ENCODE measurements at places on chromosomes 7 and 10. TPM values are rescaled to one million over a fixed set of nuclear protein-coding genes. Genes with fewer than 3 reads are reported as not detected.

- H3K27me3 ChIP-seq: no peaks in the 10 kb centered on the region
- no peak overlapping the region for H3K4me3 ChIP-seq
- DNase-seq: no peak
- no peaks in the 10 kb centered on the region for H3K4me1 ChIP-seq
These were observed 19.8 kb upstream of the SLC29A3 start for GRCh38 chr10:71299071-71299785.

- no peak overlapping the region for H3K27ac ChIP-seq
- no peaks in the 10 kb centered on the region for H3K4me1 ChIP-seq
- H3K4me3 ChIP-seq: no peak overlapping the region
- H3K36me3 ChIP-seq: no peaks in the 10 kb centered on the region
- H3K27me3 ChIP-seq: no peaks in the 10 kb centered on the region
These were observed 96.8 kb downstream of the DKK1 start for GRCh38 chr10:52410916-52411315.

DNA sequence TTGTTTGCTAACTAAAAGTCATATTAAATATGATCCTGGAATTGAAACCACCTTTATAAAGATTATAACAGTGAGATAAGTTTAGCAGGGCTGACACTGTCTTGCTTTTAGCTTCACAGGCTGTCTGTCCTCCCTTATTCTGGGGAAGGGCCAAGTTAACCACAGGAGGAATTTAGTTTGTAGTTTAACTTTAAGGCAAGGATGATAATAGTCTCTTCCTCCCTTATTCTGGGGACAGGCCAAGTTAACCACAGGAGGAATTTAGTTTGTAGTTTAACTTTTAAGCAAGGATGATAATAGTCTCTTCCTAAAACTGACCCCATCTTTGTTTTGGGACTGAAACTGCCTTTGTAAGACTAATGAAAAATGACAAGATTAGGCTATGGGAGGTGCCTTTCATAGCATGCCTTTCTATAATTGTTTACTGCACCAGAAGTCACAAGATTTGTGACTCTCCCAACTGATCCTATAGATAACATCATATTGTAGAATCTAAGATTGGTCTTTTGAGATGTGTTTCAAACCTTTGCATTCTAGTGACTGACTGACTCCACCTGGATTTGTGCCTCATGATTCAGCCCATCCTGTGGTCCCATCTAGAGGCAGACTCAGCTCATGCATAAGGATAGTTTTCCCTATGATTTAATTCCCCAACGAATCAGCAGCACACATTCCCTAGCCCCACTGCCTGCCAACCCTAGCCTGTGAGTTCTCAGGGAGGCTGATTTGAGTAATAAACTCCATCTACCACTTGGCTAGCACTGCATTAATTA lies 212.0 kb downstream of the MAGI2 start:
- H3K4me1 ChIP-seq: no peaks in the 10 kb centered on the region
- no peak overlapping the region for H3K4me3 ChIP-seq
- H3K27ac ChIP-seq: no peak overlapping the region
- H3K36me3 ChIP-seq: no peaks in the 10 kb centered on the region
- no peak for DNase-seq
- no peaks in the 10 kb centered on the region for H3K27me3 ChIP-seq

DNA sequence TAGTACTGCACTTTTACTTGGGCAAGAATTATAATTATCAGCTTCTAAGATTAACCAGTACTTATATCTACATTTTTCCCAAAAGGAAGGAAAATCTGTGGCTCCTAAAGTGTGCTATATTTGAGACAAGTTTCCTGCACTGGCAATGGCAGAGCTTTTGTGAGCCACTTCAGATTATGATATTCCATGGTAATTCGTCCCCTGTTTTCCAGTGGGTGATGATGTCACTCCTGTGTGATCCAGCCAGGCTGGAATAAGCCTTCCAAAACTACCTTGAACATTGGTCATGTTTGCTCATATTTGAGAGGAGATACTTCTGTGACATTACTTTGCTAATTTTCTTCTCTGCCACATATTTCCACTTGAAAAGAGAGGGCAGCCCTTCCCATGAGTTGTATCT lies 302.1 kb downstream of the MDFIC start:
- no peaks in the 10 kb centered on the region for H3K27me3 ChIP-seq
- H3K27ac ChIP-seq: no peak overlapping the region
- H3K4me1 ChIP-seq: no peaks in the 10 kb centered on the region
- H3K4me3 ChIP-seq: no peak overlapping the region
- no peak for DNase-seq

DNA sequence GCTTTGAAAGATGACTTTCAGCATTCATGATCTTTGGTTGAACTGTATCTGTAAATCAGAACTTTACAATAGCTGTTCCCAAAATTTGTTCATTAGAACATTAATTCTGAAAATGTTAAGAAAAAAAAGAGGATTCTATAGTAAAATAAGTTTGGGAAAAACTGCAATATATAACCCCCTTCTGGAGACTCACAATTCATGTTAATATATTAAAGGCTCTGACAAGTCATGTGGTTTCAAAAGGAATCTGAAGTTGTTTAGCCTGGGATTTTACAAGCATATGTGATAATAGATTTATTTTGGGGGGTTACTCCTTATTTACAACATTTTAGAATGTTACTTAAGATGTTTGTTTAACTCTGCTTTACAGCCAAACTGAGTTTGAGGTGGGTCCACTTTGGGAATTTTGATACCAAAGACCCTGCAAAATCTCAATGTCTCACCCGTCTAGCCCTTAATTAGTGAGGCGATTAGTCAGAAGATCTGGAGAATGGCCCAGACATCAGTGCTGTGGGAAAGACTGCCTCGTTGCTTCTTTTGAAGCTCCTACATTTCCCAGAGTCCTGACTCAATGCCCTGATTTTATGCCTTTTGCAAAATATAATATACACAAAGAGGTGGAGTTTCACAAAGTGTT lies 40.0 kb downstream of the CDK1 start:
- peak overlapping the region; percentile 72 for H3K27ac ChIP-seq
- no peaks in the 10 kb centered on the region for H3K4me1 ChIP-seq
- DNase-seq: peak; percentile 72
- no peaks in the 10 kb centered on the region for H3K36me3 ChIP-seq

DNA sequence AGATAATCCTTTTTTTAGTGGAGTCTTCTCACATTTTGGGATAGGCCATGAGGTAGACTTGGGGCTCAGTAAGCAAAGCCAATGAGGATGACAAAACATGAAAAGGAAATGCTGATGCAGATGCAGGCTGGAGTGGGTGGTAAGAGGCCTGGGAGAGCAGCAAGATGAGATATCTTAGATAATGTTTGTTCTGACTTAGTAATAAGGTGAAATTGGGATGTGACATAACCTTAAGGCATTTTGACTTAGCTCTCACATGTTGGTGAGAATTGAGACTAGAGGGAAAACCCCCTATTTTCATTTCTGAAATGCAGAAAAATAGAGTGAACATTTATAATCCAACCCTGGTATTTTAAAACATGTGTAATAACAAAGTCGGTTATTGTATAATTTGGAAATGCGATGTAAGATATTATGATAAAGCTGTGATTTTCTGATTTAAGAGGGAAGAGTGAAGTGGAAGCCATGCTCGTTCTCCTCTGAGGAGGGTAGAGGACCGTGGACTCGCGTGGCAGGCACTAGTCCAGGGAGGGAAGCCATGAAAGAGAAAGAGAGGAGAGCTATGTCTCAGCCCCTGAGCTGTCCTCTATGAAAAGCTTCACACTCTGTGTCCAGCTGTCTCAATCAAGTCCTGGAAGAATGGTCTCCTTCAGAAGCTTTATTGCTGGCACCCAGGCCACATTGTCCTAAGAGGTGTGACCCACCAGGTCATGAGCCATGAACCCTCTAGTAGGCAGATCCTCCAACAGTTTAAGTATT lies 57.3 kb downstream of the ST7 start:
- H3K4me1 ChIP-seq: no peaks in the 10 kb centered on the region
- no peaks in the 10 kb centered on the region for H3K27me3 ChIP-seq
- no peak overlapping the region for H3K27ac ChIP-seq
- no peak for DNase-seq

- no peak overlapping the region for H3K4me3 ChIP-seq
- no peaks in the 10 kb centered on the region for H3K36me3 ChIP-seq
- no peak for DNase-seq
These were observed 308.6 kb upstream of the NRP1 start for GRCh38 chr10:33643042-33643441.

DNA sequence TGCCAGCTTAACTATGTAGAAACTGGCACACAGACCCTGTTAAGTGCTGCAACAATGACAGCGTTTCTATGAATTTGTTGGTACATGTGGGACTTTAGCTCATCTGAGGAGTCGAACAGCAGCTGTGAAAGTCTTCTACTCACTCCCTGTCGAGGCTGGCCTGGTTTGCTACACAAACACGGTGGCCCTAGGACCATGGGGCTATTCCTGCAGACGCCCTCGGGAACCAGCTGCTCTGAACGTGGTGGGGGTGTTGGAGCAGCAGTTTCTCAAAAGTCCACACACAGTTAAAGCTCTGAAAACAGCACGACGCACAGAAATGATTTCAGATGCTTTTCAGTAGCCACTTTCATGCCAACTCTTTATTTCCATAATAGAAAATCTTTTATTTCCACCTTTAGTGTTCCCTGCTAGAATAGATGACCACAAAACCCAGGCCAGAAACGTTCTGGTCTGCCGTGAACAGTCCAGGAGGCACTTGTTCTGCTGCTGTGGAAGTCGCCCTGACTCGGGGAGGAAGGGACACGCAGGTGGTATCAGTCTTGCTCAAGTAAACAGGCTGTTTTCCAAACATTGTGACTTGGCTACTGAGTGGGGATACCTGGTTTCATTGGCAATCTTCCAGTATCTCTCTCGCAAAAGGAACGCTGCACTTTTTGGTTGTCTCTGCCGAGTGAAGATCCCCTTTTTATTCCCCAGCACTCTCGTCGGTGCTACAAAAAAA lies 21.5 kb downstream of the GUSB start:
- H3K27me3 ChIP-seq: no peaks in the 10 kb centered on the region
- no peak overlapping the region for H3K4me3 ChIP-seq
- DNase-seq: no peak
- no peaks in the 10 kb centered on the region for H3K4me1 ChIP-seq
- H3K36me3 ChIP-seq: no peaks in the 10 kb centered on the region

DNA sequence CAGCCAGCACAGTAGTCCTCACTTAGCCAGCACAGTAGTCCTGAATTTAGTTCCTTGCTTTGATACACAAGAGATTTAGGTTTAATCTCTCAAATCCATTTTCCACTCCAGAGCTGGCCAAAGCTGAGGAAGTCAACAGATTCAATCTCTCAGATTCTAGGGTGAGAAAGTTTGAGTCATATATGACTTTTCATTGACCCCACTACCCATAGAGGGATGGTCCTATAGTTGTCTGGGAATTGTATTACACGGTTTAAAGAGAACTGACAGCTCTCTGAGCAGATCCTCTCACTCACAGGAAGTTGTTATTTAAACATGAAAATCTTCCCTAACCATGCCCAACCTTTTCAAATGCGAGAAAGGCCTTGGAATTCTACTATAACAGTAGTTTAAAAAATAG lies 641.8 kb upstream of the SEMA3D start:
- no peaks in the 10 kb centered on the region for H3K4me1 ChIP-seq
- H3K27me3 ChIP-seq: no peaks in the 10 kb centered on the region
- H3K4me3 ChIP-seq: no peak overlapping the region
- no peak overlapping the region for H3K27ac ChIP-seq

Gene POLR1F
- total RNA-seq: 5.6 TPM

Gene VGF
- 0.14 TPM for total RNA-seq

Gene SFXN2
- total RNA-seq: 3.1 TPM

Gene LRIT1
- total RNA-seq: not detected

Gene COBL
- total RNA-seq: 7.7 TPM
